ENCODE measurements at places on chromosomes 4 and X. TPM values are rescaled to one million over a fixed set of nuclear protein-coding genes. Genes with fewer than 3 reads are reported as not detected.

DNA sequence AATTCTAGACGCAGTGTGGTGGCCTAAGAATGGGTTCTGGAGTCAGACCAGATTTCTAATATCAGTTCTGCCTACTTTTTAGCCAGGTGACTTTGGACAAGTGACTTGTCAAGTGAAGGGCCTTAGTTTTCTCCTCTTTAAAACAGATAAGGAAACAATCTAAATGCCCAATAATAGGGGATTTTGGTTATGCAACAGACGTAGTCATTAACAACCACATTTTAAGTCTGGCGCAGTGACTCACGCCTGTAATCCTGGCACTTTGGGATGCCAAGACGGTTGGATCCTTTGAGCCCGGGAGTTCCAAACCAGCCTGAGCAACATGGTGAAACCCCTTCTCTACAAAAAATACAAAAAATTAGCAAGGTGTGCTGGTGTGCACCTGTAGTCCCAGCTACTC, 2.1 kb upstream of the ZMYM3 start:
- no peak for DNase-seq

DNA sequence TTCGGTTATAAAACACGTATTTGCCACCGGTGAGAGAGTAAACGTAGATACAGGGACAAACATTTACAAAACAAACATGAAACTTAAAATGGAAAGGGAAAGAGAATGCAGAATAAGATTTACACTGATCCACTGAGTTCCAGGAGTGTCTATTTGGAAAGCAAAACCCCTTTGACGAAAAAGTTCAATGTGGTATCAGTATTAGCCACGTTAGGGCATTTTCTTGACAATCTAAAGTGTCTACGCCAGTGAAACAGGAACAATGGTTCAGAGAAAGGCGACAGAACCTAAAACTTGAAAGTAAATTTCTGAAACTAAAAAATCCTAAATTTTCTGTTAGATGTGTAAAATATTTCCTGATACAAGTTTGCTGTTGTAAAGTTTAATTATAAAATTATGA, 278.5 kb upstream of the TENM3 start:
- no peak for DNase-seq

GRCh38 chr4:158750379-158750778, 18.4 kb upstream of the FNIP2 start:
- DNase-seq: peak; percentile 29

GRCh38 chr4:76342191-76342590, 35.7 kb downstream of the STBD1 start:
- DNase-seq: no peak

DNA sequence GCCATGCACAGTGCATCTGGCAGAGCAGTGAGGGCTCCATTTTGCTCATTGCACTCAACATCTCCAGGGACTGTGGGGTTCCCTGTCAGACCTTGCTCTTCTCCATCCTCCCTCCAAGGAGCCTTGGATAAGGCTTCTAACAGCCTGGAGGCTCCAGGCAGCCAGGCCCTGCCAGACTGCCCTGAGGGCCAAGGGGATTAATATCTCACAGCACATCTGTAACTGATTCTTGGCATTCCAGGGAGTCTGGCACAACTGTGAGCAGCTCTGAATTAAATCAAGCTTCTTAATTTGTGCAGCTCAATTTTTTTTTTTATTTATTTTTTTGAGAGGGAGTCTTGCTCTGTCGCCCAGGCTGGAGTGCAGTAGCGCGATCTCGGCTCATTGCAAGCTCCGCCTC, 224.5 kb upstream of the PGRMC2 start:
- DNase-seq: no peak

DNA sequence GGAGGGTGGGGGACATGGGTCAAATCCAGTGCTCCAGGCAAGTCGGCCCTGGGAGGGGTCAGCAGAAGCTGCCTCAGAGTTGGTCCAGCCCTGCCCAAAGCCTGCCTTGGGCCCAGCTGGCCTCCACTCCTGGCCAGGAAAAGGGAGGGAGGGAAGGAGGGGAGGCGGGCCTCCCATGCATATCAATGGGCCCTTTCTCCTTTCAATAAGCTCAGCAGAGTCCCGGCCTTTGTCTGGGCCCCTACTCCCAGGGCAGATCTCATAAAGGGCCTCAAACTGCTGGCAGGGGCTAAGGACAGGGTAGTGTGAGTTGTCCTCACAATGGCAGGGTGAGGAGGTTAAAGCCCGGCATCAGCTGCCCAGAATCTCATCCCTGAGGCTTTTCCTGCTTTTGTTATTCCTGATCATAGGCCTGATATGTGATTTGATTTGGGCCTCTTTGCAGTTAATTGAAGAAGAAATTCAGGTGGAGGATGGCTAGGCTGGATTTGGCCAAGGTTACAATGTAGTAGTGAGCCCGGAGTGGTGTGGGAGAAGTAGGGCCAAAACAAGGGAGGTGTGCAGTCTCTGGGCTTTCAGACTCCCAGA, 121.1 kb upstream of the ATP6AP2 start:
- DNase-seq: no peak

DNA sequence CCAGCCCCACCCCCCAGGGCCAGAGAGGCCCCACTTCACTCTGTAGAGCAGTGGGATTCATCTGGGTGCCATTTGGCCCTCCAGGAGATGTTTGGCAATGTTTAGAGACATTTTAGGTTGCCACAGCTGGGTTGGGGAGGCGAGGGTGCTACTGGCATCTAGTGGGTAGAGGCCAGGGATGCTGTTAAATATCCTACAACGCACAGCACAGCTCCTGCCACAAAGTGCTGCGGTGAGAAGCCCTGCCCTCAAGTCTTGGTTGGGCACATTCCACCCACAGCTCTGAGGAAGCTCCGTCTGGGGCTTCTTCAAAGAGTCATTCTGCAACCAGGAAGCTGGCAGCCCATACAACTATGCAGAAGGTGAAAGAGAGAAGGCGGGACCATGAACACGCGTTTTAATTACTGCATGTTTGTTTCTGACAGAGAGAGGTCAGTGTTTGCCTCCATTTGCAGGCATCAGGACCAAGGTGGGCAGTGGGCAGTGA, 48.1 kb upstream of the FAM9C start:
- no peak for DNase-seq

- peak; percentile 25 for DNase-seq
These were observed 200.6 kb downstream of the CHIC2 start for GRCh38 chr4:53863736-53864365.

- DNase-seq: no peak
These were observed 59.5 kb upstream of the FGF13 start for GRCh38 chrX:138771047-138771446.

DNA sequence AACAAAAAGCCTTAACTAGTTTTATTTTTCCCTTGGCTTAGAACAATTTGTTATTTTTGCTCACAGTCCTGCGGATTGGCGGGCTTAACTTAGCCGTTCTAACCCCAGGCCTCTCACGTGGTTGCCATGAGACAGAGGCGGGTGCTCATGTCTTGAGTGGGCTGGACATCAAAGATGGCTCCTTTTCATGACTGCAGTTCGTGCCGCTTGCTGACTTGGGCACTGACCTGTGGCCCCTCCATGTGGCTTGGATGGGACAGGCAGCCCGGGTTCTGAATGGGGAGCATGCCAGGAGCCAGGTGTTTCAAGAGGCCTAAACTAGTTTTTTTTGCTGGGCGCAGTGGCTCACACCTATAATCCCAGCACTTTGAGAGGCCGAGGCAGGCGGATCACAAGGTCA, 40.7 kb downstream of the CDS1 start:
- DNase-seq: no peak

DNA sequence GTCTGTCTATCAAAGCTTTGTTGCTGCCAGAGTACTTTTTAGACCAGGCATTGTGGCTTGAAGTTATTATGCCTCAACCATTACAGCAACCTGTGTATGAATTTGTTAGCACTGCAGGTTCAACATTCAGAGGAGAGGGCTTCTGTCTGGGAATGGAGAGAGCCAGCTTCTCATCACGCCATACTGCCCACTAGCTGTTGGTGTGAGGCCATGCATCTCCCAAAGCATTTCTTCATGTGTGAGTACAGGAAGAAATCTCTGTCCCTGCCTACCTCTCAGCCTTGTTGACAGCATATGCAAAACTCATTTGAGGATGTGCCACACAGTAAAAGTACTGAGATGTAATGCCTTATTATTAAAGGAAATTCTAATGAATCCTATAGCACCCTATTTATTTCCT, 76.9 kb upstream of the PPARGC1A start:
- DNase-seq: no peak

GRCh38 chr4:139985401-139985800, 168.6 kb downstream of the MAML3 start:
- DNase-seq: no peak

DNA sequence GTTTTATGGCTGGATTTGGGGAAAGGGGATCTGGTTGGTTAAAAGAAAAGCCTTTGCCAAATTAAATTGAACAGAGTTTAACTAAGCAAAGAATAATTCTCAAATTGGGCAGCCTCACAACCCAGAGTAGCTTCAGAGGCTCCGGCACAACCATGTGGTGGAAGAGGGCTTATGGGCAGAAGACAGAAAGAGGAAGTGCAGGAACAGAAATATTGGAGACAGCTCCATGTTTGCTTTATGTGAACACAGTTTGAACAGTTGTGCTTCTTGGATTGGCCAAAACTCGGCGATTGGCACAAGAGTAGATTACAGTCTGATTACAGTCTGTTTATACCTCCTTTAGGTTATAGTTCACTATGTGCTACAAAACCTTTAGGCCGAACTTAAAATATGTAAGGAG, 562.7 kb downstream of the TRIML1 start:
- DNase-seq: no peak

- no peak for DNase-seq
These were observed 139.0 kb downstream of the ATP10D start for GRCh38 chr4:47624031-47624441.

- DNase-seq: peak; percentile 27
These were observed 18.9 kb downstream of the TIFA start for GRCh38 chr4:112266823-112267222.

- peak; percentile 85 for DNase-seq
These were observed 84.8 kb downstream of the TMEM164 start for GRCh38 chrX:110087485-110088356.

- DNase-seq: no peak
These were observed 2.4 kb upstream of the FGB start for GRCh38 chr4:154560419-154560801.

DNA sequence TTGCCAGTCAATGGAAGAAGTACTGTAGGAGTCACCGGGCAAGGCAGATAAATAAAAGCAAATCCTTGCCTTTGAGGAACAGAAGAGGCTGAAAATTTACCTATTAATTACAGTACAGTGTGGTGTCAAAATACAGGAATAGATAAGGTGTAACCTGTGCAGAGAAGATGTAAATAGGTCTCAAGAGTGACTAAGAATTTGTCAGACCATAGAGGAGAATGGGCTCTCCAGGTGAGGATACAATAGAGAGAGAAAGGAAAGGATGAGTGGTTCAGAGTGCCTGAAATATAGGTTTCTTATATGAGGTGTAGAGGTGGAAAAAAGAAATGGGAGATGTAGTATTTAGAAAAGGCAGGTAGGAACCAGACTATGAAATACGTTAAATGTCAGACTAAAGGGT, 801 bp upstream of the ZC4H2 start:
- no peak for DNase-seq

DNA sequence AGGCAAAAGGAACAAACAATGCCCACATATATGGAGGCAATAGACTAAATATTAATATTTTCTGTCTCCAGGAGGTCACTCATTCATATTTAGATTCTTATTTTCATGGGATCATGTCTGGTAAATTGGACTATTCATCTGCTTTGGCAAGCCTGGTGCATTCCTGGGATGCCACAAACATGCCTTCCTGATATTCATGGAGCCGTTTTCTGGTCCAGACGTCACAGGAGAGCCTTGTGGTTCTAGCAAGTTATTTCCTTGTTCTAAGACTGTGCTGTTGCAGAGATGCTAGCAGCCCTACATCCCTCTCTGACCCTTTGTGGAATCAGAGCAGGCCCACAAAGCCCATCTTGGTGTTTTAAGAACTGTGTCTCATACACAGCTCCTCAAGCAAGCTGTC, 16.1 kb upstream of the EXOSC9 start:
- DNase-seq: peak; percentile 28

- no peak for DNase-seq
These were observed 142.8 kb downstream of the ENPP6 start for GRCh38 chr4:184074677-184075388.

GRCh38 chr4:110042545-110043517, 130.1 kb downstream of the EGF start:
- DNase-seq: no peak

DNA sequence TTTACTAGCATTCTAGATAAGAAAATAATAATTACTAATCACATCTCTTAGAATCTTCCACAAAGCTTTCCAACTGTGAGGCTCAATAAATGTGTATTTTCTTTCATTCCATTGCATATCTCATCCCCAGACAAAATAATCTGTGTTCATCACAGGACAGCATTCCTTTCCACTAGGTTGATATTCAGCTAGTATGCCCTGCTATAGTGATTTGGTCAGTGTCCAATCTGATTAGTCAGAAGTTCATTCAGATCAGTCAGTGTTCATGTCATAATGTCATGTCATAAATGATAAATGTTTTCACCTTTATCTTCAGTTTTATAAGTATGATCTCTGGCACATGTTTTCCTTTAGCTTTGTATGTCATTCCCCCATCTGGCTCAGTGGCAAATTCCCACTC, 611.4 kb downstream of the KCTD8 start:
- DNase-seq: no peak

DNA sequence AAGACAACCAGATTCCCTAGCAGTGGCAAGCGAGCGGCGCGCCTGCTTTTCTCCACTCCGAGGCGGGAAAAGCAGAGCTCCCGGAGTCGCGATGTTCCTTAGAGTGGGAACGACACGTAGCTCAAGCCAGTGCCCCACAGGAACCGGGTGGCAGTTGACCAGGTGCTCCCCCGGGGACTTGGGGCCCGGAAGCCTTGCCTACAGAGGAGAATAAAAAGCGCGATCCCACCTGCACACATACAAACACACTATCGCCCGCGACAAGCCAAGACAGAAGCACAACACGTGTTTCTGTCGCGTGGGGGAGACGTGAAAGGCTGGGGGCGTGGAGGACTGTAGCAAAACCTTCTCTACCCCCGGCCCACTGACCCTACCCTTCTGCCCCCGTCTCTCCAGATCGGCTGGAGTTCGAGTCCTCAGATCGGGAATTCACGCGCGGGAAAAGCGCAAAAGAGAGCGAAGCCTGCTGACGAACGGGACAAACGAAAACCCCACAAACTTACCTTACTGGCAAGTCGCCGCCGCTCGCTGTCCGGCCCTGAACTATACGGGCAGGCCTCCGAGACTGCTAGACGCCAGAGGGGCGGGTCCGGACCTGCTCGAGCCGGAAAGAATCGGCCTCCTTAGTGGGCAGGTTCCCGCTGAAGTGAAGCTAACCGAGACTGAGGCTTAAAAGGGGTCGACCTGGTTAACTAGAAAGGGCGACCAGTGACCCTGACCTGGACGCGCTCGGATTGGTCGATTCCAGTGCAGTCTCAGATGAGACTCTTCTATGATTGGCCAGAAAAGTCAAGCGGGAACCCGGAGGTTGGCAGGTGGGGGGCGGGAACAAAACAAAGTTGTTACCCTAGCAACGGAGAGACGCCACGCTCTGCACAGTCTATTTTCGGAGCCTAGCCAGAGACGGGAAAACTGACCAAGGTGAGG, at the start of the genes DNAAF6 and NUP62CL:
TSS of gene DNAAF6 (plus strand) at position 842 of the 927 bp plus-strand sequence. CDS start 6,265 bp downstream, outside the sequence.
TSS of gene NUP62CL (minus strand) at position 664 of the 927 bp plus-strand sequence. CDS start 31,287 bp downstream, outside the sequence.
- peak; percentile 34 for DNase-seq

The GPC4 gene
- 74.8 TPM for polyA plus RNA-seq

The HSPA4L gene
- polyA plus RNA-seq: 5.8 TPM

The PNMA6E gene
- polyA plus RNA-seq: not detected

The RPS6KA6 gene
- polyA plus RNA-seq: 4.8 TPM

The ASB9 gene
- 2.7 TPM for polyA plus RNA-seq

The PDGFRA gene
- polyA plus RNA-seq: 75.8 TPM

The RBM46 gene
- not detected for polyA plus RNA-seq

The PASD1 gene
- polyA plus RNA-seq: not detected

The MOSPD2 gene
- polyA plus RNA-seq: 11.1 TPM

The DRD5 gene
- 0.84 TPM for polyA plus RNA-seq

The GRIA3 gene
- polyA plus RNA-seq: 3.1 TPM

The TCEAL6 gene
- not detected for polyA plus RNA-seq

Measured in muscle of back (tissue), 13 donors.